HFFc6 (cell line): ENCODE measurements at places on chromosomes 1 and 21. TPM values are rescaled to one million over a fixed set of nuclear protein-coding genes. Genes with fewer than 3 reads are reported as not detected.
A peak's percentile ranks its signal among the peaks of the same experiment; 100 is the strongest.

DNA sequence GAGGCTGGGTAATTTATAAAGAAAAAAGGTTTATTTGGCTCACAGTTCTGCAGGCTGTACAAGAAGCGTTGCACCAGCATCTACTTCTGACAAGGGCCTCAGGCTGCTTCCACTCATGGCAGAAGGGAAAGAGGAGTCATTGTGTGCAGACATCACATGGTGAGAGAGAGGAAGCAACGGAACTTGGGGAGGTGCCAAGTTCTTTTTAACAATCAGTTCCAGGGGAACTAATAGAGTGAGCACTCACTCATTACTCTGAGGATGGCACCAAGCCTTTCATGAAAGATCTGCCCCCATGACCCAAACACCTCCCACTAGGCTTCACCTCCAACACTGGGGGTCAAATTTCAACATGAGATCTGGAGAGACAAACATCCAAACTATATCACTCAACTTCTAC lies 77.2 kb downstream of the DDAH1 start:
- no peak for DNase-seq

DNA sequence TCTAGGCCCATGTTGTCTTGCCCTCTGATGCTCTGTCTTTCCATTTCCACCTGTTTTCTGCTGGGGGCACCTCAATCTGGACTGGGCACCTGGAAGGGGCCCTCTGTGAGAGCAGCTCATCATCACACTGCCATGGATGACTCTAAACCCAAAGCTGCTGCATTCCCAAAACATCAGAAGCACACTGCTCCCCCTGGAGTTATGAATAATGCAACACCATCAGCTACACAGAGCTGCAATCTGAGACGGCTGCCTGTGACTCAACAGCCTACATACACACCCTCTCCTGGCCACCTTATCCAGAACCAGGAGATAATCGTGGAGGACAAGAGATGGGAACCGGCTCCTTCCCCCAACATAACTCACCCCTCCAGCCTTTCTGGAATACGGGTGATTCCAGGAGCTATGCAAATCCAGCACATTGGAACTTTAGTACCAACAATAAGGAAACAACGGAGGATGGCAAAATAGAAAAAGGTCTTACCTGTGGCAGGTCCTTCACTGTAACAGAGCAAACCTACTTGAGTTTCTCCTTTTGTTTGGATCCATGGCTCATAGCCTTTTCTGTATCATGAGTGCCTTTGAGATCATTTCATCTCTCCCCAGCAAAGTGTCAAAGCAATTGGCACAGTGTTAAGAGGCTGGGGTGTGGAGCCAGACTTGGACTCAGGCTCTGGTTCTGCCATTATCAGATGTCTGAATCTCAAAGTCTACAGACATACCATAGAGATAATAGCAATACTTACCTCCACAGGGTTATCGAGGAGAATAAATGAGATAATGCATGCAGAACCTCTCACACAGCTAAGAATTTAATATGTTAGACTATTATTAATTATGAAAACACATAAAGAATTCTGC lies 29.3 kb downstream of the AK2 start:
- DNase-seq: peak; percentile 90

- no peak for DNase-seq
Observed at GRCh38 chr1:229803626-229804217, 177.7 kb downstream of the URB2 start.

GRCh38 chr1:100921110-100921706 lies 25.3 kb downstream of the SLC30A7 start:
- DNase-seq: peak; percentile 55

DNA sequence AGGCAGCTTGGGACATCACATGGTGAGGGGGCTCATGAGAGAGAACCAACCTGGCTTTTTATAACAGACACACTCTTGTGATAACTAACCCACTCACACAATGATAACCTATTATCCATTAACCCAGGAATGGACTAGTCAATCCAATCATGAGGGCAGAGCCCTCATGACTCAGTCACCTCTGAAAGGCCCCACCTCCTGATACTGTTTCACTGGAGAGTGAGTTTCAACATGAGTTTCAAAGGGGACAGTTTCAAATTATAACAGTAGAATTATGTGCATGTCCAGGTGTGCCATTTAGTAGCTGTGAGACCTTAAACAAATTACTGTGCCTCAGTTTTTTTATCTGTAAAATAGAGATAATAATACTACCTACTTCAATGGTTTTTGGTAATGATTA lies 47.6 kb upstream of the PPP2R5A start:
- no peak for DNase-seq

GRCh38 chr1:232047473-232047872 lies 420.9 kb downstream of the DISC1 start:
- no peak for DNase-seq

GRCh38 chr1:169508432-169509338 lies 22.9 kb upstream of the SLC19A2 start:
- no peak for DNase-seq

DNA sequence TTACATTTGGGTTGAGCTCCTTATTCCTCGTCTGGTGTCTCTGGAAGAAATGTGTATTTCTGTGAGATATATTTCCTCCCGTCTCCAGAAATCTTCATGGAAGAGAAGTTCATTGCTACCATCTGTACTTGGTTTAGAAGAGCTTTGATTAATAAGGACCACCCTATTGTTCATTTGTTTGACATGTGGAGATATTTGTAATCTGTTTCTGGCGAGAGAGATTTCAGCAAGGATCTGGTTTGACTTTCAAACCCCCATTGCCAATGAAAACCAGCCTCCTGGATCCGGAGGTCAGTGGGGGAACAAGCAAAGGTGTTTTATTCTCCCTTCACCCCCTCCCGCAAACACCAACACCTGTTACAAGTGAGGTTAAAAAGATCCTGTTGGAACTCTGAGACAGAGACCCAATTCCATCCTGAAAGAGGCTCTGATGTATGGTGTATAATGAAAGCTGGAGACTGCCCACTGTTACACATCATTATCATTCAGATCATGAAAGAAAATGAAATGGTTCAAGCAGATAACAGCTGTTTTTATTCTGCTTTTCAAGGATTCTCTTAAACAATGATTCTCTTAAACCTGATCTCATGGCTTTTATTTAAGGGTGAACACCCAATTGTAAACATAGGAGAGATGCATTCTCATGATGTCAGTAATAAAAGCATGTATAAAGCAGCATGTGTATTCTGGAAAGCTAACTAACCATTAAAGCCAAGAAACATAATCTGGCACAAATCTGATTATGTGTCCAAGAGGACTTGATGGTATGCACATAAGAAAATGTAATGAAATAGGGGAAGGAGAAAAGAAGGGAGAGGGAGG lies 393.5 kb upstream of the ADGRL2 start:
- DNase-seq: no peak

DNA sequence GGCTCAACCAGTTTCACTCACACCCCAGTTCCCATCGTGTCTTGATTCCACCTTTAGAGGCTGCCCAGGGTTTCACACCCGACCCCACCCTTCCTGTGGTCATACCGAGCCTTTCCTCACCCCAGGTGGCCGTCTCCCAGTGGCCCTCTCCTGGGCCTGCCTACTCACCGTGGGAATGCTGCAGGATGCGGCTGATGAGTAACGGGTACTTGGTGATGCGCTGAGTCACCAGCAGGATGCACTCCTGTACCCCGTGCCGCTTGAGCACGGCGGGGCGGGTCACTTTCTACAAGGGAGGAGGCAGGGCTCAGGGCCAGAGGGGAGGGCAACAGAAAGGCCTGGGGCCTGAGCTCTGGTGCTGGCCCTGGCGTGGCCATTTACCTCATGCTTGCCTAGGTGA lies 16.4 kb downstream of the ARHGEF2 start:
- peak; percentile 95 for DNase-seq

- DNase-seq: no peak
Observed at GRCh38 chr1:13505020-13505419, 8.8 kb downstream of the LRRC38 start.

GRCh38 chr1:35220976-35221375 lies 28.0 kb upstream of the SFPQ start:
- DNase-seq: no peak

- no peak for DNase-seq
Observed at GRCh38 chr1:92587445-92587844, 100.7 kb upstream of the GFI1 start.

GRCh38 chr1:229229137-229229720 lies 41.7 kb upstream of the RAB4A start:
- no peak for DNase-seq

DNA sequence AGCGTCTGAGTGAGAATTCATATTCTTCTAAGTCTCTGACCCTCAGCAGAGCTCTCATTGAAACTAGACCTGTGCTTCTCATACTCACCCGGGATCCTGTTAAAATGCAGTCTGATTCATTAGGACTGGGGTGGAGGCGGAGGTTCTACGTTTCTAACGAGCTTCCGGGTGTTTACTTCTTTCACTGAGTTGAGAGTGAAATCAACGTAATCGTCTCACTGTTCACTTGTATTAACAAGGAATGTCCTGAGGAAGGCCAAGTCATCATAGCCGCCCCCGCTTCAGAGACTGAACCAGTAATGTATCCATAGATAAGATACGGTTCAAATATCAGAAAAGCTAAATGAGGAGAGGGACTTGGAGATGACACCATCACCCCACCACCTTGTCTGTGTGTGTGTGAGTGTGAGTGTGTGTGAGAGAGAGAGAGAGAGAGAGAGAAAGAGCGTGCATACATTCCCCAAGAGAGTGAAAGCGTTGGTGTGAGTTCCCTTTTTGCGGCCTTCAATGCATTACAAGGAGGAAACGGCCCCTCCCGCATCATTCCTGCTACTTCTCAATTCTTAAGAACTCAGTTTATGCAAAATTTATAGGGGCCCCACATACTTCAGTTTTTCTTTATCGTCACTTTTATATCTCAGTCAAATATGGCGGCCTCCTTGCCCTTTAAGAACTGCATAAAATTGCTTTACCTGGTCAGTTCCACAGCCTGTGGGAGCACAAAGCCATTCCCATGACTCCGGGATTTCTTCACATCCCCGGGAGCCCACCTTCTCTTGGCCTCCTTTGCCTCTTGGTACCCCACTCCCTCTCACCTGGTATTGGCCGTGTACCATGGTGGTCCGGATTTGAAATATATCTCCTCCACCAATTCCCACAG lies 19.8 kb downstream of the KMO start:
- DNase-seq: no peak

GRCh38 chr1:205706601-205707502 lies 26.5 kb upstream of the SLC45A3 start:
- DNase-seq: no peak

- DNase-seq: peak; percentile 49
Observed at GRCh38 chr1:40404670-40405462, 31.3 kb downstream of the SMAP2 start.

DNA sequence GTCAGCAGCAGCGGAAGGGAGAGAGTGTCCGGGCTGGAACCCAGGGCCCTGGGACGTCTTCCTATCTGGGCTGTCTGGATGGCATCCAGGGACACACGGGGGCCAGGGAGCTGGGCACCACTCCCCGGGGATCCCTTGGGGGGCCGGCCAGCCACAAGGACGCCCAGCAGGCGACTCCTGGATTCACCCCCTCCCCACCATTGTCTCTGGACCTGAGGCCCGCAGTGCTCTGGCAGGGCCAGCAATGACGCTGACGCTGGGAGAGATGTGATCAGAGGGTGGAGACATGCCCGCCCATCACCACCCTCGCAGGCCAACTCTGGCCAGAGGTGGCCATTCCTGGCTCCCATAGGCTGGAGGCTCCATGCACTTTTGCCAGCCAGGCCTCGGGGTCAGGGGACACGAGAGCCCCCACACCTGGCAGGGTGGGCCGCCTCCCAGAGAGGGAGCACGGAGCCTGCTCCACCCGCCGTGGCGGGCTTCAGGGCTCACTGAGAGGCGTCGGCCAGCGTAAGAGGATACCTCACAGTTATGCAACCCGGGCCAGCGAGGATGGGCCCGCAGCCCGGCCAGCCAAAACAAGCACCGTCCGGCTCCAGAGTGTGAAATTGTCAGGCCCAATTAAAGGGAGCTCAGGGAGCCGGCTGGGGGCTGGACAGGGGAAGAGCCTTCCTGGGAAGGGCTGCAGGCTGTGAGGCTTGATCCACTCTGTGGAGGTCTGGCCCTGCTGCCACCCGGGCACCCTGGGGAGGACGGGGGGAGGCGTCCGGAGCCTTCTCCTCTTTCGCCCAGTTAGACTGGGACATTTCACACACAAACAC lies 10.3 kb downstream of the ACTRT2 start:
- no peak for DNase-seq

- no peak for DNase-seq
Observed at GRCh38 chr1:13605159-13605558, 21.5 kb downstream of the PDPN start.

OVAAL gene
- not detected in 3 replicates for total RNA-seq

PEAR1 gene
- total RNA-seq: 3.3 to 23.6 TPM (median 3.6 TPM) in 3 replicates

AK5 gene
- total RNA-seq: 52.8 to 73.3 TPM (median 54.8 TPM) in 3 replicates

RPE65 gene
- total RNA-seq: not detected in 3 replicates

C1orf226 gene
- total RNA-seq: 0.15 to 0.43 TPM (median 0.30 TPM) in 3 replicates

FCRL6 gene
- total RNA-seq: not detected in 2 replicates

VANGL2 gene
- total RNA-seq: not detected in 3 replicates

REG4 gene
- not detected in 2 replicates for total RNA-seq
